ENCODE measurements at places on chromosomes 4 and X. TPM values are rescaled to one million over a fixed set of nuclear protein-coding genes. Genes with fewer than 3 reads are reported as not detected.
A peak's percentile ranks its signal among the peaks of the same experiment; 100 is the strongest.

Gene HPF1
- total RNA-seq, result 50.7 TPM

Gene SUPT20HL1
- not detected for total RNA-seq

Gene CCDC158
- 1.8 TPM for total RNA-seq

Gene CD38
- total RNA-seq, result 3.2 TPM

Gene MAGEA9B
- total RNA-seq, result not detected

Gene C4orf36
- total RNA-seq, result not detected

Gene UNC5C
- total RNA-seq, result 5.3 TPM

Gene EPGN
- 1.6 TPM for total RNA-seq

Gene CPLX1
- total RNA-seq, result 1.2 TPM

DNA sequence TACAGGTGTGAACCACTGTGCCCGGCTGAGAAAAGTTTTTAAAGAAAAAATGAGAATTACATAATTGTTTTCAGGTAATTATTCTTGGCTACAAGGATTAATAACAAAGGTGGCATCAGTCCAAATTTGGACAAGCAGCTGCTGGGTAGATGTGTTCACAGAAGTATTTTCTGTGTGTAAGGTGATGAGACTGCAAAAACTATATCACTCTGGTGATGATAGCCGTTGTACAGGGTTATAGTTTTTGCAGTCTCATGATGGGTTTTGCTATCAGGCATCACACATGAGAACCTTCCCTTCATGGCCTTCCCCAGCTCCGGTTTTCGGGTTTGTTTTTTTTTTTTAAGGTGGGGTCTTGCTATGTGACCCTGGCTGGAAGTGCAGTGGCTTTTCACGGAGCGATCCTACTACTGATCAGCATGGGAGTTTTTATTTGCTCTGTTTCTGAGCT, 5.1 kb upstream of the SLC10A3 start:
- H3K4me1 ChIP-seq, result no peaks in the 10 kb centered on the region
- H3K27ac ChIP-seq, result no peak overlapping the region
- no peaks in the 10 kb centered on the region for H3K27me3 ChIP-seq
- DNase-seq, result no peak
- no peaks in the 10 kb centered on the region for H3K36me3 ChIP-seq

GRCh38 chr4:151703401-151703800, 57.4 kb downstream of the GATB start:
- H3K4me3 ChIP-seq, result no peak overlapping the region
- H3K4me1 ChIP-seq, result no peaks in the 10 kb centered on the region
- no peak overlapping the region for H3K27ac ChIP-seq
- no peaks in the 10 kb centered on the region for H3K27me3 ChIP-seq

- no peaks in the 10 kb centered on the region for H3K36me3 ChIP-seq
- H3K4me1 ChIP-seq, result no peaks in the 10 kb centered on the region
- no peak overlapping the region for H3K4me3 ChIP-seq
- H3K27ac ChIP-seq, result no peak overlapping the region
- DNase-seq, result no peak
- H3K27me3 ChIP-seq, result no peaks in the 10 kb centered on the region
Measured at GRCh38 chrX:131067216-131067615, 9.1 kb downstream of the ARHGAP36 start.

GRCh38 chr4:41957634-41958033, 22.4 kb downstream of the TMEM33 start:
- H3K4me1 ChIP-seq, result no peaks in the 10 kb centered on the region
- no peak overlapping the region for H3K27ac ChIP-seq
- peaks cover 12% of the 10 kb centered on the region for H3K36me3 ChIP-seq
- no peaks in the 10 kb centered on the region for H3K27me3 ChIP-seq
- no peak for DNase-seq

- H3K4me3 ChIP-seq, result no peak overlapping the region
- no peak for DNase-seq
- no peaks in the 10 kb centered on the region for H3K4me1 ChIP-seq
Measured at GRCh38 chrX:69319376-69319775, 154.1 kb upstream of the PJA1 start.

GRCh38 chrX:153722704-153723350, 1.4 kb downstream of the BCAP31 start:
- peaks cover 5% of the 10 kb centered on the region for H3K36me3 ChIP-seq
- no peaks in the 10 kb centered on the region for H3K27me3 ChIP-seq
- peaks cover 19% of the 10 kb centered on the region for H3K4me1 ChIP-seq
- peak overlapping the region; percentile 56 for H3K27ac ChIP-seq
- DNase-seq, result no peak

GRCh38 chr4:126241634-126242033, 926.9 kb downstream of the FAT4 start:
- H3K4me3 ChIP-seq, result no peak overlapping the region
- H3K27me3 ChIP-seq, result no peaks in the 10 kb centered on the region
- no peak overlapping the region for H3K27ac ChIP-seq
- no peak for DNase-seq
- no peaks in the 10 kb centered on the region for H3K4me1 ChIP-seq

DNA sequence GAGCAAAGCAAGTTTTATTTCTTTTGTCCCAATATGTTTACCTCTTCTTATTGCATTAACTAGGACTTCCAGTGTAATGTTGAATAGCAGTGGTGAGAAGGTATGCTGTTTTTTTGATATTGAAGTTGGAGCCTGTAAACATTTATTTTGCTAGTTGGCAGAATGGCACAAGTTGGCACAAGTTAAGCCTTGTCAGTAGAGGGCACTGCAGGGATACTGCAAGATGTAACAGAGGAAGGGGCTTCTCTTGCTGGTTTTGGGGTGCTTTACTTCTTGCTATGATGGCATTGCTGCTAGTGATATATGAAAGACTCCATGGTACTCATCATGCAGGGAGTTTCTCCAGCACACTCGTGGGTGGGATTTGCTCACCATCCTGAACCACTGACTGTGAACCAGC, 327.3 kb upstream of the ARX start:
- H3K4me1 ChIP-seq, result no peaks in the 10 kb centered on the region
- H3K27me3 ChIP-seq, result no peaks in the 10 kb centered on the region
- DNase-seq, result no peak
- no peak overlapping the region for H3K4me3 ChIP-seq

GRCh38 chr4:75724066-75724866, at the start of gene USO1:
USO1 (plus strand) TSS chr4:75724577; CDS start chr4:75724820, 243 bp downstream.
- DNase-seq, result peak; percentile 95
- no peaks in the 10 kb centered on the region for H3K36me3 ChIP-seq
- no peaks in the 10 kb centered on the region for H3K27me3 ChIP-seq

DNA sequence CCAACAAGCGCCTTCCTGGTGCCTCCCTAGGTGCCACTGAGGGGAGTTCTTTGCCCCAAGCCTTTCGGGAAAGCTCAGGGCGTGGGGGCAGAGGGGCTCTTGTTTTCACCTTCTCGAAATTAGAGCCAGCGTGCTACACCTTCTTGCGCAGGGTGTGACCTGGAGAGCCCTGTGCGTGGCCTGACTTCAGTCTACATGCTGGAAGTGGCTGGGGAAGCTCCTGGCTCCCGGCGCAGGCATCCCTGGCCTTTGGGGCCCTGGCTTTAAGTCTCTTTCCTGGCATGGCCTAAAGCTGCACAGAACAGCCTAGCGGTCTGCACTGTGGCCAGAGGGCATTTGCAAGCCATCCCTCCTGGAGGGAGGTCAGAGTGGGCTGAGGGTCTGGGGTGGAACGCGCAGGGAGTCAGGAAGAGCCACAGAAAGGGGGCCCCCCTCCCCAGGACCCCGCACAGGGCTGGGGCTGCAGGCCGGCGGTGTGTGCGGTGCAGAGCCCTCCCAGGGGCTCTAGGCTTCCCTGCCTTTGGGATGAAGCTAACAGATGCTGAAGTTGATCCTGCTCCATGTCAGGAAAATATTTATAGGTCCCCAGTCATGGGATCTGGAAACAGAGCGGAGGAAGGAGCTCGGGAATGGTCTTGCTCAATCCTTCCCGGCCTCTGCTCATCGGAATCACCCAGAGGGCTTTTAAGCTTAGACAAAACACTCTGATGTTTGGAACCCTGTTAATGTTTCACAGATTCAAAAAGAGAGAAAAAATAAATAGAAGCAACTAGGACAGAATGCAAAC, 781 bp upstream of the SPON2 start:
- peaks cover 7% of the 10 kb centered on the region for H3K4me1 ChIP-seq
- no peak for DNase-seq
- H3K27ac ChIP-seq, result no peak overlapping the region
- no peaks in the 10 kb centered on the region for H3K36me3 ChIP-seq
- H3K27me3 ChIP-seq, result peaks cover 13% of the 10 kb centered on the region

DNA sequence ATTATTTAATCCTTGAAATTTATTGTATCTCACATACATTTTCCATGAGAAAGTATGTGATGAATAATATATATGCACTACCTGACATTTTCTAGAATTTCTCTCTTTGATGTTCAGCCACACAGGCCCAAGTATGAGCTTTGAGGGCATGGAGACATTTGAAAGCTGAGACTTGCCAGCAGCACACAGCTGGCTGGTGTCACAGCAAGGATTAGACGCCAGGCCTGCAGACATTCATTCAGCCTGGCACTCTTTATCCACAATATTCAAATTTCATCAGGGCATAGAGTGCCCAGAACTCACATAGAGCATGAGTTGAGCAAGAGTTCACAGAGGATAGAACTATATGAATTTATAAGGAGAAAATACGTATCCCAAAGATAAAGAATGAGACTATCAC, 74.0 kb downstream of the GRIA2 start:
- H3K36me3 ChIP-seq, result no peaks in the 10 kb centered on the region
- H3K27me3 ChIP-seq, result no peaks in the 10 kb centered on the region
- no peaks in the 10 kb centered on the region for H3K4me1 ChIP-seq
- no peak overlapping the region for H3K4me3 ChIP-seq

DNA sequence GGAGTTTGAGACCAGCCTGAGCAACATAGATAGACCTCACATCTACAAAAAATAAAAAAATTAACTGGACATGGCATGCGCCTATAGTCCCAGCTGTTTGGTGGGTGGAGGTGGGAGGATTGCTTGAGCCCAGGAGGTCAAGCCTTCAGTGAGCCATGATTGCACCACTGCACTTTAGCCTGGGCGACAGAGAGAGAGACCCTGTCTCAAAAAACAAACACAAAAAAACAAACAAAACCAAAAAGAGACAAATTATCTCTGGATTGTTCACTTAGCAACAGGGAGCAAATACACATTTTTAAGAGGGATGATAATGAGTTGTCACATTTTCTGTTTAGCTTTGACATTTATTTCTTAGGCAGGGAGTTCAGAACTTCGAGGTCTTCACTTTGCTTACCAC, 155.4 kb downstream of the CEP135 start:
- DNase-seq, result no peak
- no peaks in the 10 kb centered on the region for H3K36me3 ChIP-seq
- H3K27ac ChIP-seq, result no peak overlapping the region
- H3K4me1 ChIP-seq, result no peaks in the 10 kb centered on the region
- H3K4me3 ChIP-seq, result no peak overlapping the region
- H3K27me3 ChIP-seq, result no peaks in the 10 kb centered on the region
